ENCODE measurements at places on chromosomes 3 and 15. TPM values are rescaled to one million over a fixed set of nuclear protein-coding genes. Genes with fewer than 3 reads are reported as not detected.
A peak's percentile ranks its signal among the peaks of the same experiment; 100 is the strongest.

The LMOD3 gene
- not detected for total RNA-seq

The EPB42 gene
- not detected for total RNA-seq

The ITIH1 gene
- total RNA-seq = not detected

The KNG1 gene
- total RNA-seq = not detected

The STRA6 gene
- total RNA-seq = 114 TPM

The MYEF2 gene
- total RNA-seq = 8.8 TPM

The UROC1 gene
- not detected for total RNA-seq

DNA sequence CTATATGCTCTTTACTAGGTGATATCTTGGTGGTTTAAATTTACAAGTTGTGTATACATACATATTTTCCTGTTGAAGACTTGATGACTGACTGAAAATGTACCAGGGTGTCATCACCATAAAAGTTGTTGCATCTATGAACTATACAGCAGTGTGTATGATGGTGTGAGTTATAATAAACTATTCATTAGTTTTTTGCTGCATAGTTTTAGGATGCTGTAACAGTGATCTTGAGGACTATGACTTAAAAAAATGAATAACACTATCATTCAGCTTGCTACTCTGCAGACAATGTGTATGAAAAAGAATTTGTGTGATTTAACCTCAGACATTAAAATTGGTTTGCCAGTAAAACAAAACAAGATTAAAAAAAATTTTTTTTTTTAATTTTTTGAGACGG, 49.0 kb downstream of the UBE2E2 start:
- no peak for DNase-seq

GRCh38 chr3:120449701-120450599, 842 bp downstream of the FSTL1 start:
- DNase-seq = peak; percentile 59

DNA sequence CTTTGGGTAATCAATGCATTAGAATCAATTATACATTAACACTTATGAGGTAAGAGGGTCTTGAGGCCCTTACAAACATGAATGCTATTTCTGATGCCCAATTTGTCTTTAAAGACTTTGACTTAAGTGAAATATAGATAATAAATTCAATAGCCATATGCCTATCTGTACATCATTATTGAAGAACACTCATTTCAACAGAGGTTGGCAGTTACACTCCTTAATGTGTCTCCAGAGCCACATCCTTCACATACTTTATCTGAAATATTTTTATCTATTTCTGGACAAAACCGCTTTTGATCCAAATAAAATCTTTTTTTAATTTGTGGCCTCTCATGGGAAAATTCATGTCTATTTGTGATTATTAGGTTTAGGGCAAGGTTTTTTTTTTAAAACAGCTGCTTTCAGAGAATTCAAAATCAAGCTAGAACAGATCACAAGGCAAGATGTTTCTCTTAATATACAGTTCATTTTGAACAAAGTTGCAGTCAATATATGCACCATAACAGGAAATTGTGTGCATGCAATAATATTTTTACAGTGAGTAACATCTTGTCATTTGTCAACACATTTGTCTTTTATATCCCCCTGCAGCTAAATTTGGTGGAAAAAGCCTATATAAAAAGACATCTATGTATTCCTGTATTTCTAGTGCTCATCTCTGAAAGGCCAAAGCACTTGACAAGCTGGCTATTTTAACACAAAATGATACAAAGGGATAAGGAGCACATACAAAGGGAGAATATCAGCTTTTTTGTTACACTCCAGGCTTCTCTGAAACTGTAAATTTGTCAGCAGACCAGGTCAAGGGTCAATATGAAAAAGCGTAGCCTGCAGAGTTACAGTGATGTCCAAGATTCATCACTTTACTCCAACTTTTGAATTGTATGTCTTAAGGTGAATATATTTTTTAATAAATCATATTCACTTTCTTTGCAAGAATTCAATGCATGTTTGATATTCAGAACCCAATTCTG, 146.2 kb upstream of the DPH6 start:
- peak; percentile 19 for DNase-seq

DNA sequence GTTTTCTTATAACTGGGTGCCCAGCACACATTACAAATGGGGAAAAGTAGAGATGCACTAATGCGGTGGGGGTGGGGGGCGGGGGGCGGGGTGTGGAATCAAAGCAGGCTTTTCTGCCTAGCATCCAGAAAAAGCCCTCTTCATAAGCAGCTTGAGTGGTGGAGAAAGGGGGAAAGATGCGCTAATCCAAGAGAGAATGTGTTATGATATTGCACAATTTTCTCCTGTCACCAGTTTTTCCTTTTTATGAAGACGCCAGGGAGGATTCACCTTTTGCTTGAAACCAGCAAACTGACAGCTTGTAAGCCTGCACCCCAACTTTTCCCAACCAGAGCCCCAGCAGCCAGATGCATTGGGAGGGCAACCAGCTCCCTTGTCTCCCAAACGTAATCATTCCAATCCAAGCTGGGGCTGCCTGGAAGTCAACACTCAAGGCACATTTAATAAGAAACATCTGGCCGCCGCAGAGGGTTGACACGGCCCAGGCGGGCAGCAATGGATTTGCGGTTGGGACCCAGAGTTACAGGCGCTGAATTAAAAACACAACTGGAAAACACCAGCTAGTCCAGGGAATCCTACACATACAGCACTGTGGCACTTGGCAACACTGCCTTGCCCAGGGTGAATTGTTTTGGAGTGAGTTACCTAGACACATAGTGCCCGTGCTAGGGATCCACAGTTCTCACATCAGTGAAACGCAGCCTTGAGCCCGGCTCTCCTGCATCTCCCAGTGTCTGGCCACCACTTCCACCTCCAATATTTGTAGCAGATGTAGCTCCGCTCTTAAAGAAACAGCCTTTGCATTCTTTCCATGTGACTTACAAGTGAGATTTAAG, 218.5 kb upstream of the PRICKLE2 start:
- DNase-seq = peak; percentile 92

DNA sequence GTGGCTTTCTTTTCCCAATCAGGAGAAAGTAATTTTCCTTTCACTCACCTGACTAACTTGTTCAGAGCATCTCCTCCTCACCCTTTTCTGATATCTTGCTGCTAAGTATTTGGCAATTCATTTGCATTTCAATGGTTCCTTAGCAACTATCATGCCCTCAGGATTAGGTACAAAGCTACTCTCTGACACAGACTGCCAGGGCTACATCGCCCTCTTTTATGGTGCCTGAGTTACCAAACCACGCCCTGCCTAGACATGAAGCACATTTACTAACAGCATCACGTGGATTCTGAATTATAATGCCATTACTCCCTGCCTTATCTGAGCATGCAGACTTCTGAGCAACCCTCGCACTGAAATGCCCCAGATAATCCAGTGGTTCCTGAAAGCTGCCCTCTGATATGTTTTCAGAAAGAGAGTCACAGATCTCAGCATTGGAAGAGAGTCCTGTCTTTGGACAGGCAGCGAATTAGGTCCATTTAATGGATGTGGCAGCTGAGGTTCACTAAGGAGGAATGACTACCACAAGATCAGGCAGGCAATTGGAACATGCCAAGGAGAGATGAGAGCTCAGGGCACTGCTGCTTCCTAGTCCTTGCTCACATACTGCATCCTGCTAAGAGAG, 14.5 kb downstream of the EPHB1 start:
- DNase-seq = no peak

DNA sequence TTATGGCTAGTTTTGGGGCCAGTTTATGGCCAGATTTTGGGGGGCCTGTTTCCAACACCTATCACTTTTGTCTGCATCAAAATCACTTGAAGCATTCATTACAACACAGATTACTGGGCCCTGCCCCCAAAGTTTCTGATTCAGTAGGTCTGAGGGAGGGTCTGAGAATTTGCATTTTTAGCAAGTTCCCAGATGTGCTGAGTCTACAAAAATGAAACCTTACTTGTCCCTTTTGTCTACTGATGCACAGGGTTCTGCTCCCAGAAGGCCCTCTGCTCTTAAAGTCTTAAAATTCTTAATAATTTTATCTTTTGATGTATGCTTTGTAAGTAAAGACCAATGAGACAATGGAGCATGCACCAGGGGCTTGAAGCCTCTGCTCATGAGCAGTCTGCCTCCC, 146.0 kb downstream of the POLQ start:
- DNase-seq = no peak

GRCh38 chr3:187072511-187072910, 66.8 kb downstream of the RPL39L start:
- no peak for DNase-seq

DNA sequence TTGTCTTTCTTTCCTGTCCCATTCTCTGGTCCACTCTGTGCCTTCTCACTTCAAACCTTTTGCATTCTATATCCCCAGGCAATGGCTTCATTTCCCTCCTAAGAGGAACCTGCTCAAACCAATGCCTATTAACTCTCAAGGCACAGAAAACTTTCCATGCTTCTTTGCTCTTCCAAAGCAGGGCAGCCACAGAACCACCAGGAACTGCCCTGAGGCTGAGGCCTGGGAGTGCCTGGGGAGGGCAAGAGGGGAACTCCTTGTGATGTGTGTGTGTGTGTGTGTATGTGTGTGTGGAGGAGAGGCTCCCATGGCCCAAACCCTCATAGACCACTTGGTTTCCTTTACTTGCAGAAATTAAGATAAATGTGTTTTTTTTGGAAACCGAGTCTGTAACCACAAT, 14.1 kb upstream of the PGPEP1L start:
- peak; percentile 22 for DNase-seq

GRCh38 chr15:38285456-38285855, 32.8 kb downstream of the SPRED1 start:
- no peak for DNase-seq

- peak; percentile 35 for DNase-seq
Observed at GRCh38 chr3:25476639-25477038, 48.6 kb downstream of the RARB start.

DNA sequence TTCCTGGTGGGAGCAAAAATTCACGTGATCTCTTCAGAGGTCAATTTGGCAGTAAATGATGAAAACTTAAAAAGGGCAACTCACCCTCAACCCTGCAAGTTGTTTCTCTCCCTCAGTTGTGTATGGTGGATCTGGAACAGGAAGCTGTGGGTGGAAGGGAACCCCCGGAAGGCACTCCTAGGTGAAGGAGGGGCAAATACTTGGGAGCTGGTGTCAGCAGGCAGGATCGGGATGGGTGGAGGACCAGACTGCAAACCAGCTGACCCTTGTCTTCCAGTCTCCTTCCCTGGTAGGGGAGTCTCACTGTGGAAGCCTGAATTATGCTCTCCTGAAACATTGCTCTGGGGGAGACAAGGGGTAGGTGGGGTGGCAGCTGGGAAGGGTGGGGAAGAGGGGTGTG, 33.5 kb downstream of the PRR23E start:
- DNase-seq = peak; percentile 34

DNA sequence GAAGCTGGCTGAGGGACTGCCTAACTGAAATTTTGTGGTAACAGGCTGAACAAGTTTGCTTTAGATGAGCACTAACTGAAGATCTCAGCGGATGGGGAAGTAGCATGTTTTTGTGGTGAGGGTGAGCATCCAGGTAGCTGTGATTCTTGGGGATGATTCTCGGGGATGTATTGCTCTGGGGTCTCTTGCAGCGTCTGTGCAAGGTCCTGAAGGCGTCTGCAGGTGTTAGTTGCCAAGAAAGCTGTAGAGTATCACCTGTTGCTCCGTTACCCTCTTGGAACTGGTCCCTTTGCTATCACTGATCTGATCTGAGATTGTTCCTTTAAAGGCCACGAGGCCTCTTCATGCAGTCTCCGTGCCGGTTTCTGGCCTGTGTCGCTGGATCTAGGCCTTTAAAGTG, 6.0 kb downstream of the TMED3 start:
- no peak for DNase-seq

GRCh38 chr3:35970793-35971192, 331.5 kb downstream of the ARPP21 start:
- DNase-seq = no peak

- DNase-seq = no peak
Observed at GRCh38 chr15:98843844-98844243, 163.7 kb downstream of the PGPEP1L start.

GRCh38 chr3:44128057-44128775, 113.5 kb upstream of the TOPAZ1 start:
- DNase-seq = peak; percentile 13

DNA sequence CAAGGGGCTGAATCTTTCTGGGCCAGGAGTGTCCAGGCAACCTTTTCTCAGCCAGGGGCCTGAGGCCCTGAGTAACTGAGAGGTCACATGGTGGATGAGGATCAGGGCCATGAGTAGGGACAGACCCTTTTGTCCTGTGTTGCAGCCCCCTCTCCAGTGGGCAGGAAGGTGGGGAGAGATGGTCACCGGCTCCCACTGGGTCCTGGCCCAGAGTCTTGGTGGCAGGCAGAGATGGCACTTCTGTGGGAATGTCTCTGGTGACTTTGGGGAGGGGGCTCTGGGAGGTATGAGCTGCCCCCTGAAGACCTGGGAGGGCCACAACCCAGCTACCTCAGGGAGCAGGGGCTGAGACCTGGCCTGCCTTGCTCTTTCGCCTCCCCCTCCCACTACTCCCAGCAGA, 6.8 kb downstream of the ESYT3 start:
- no peak for DNase-seq

DNA sequence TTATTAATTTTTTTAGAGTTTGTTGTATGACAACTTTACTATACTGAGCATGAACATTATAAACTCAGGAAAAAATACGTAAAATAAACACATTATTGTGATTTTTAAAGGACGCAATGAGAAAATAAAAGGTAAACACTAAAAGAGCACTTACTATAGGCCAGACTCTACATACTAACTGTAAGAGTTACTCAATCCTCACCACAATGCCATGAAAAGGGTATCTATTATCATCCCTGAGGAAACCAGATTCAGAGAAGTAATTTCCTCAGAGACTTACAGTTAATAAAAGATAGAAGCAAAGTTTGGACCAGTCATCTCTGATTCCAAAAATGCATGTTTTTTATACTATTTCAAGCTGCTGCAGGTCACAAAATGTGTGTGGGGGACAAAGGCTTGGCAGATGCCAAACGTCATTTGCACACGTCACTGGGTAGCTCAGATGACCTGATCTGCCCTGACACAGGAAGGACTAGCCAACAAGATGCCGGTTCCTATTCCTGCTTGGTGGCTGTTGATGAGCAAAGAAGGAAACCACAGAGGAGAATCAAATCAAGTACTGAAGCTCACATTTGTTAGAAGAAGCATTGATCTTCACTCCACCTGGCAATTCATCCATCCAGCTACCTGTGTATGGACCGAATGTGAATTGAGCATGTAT, 42.3 kb downstream of the KLHL6 start:
- no peak for DNase-seq

DNA sequence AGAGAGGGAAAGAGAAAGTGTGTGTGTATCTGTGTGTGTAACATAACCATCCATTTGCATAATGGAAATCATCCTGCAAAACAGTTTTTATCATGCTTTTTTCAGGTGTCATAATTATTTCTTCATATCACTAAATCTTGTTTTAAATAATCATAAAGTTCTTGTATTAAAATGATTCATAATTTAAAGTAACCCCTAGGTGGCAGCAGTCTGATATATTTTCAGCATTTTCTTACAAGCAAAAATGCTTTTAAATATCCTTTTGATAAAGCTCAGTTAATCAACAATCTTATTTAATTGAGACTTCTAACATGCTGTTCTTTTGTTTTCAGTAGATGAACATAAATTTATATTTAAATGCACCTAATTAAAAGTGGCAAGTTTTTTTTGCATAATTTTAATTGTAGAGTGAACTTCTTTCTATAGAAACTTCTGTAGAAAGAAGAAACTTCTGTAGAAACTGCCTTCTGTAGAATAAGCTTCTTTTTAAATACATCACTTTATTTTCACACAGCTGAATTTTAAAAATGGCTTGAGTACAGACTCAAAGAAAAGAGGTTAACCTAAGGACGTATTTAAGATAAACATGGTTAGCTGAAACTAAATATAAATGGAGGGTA, 72.5 kb downstream of the OPA1 start:
- DNase-seq = peak; percentile 34

All from RPMI7951 (cell line).